Breast epithelium (tissue), 4 donors: ENCODE measurements at places on chromosomes 7 and 10.

- no peak for DNase-seq
Observed at GRCh38 chr10:117680601-117681000, 138.1 kb downstream of the EMX2 start.

GRCh38 chr10:99234041-99234790 is 1.4 kb downstream of the HPSE2 start:
- DNase-seq, result no peak

DNA sequence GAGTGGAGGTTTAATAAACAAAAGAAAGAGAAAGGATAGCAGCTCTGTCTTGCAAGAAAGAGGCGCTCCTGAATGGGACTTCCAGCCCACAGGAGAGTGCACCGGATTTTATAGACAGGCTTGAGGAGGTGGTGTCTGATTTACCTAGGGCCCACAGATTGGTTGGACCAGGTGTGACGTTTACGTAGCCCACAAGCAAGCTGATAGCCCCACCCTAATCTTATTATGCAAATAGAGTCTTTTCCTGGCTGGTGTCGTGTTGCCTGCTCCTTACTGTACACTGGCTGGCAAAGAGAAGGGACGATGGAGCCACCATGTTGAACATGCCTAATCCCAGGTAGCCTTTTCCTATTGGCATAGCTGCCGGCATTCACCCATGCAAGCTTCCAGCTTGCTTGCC is 319.7 kb upstream of the POM121L12 start:
- DNase-seq, result no peak

DNA sequence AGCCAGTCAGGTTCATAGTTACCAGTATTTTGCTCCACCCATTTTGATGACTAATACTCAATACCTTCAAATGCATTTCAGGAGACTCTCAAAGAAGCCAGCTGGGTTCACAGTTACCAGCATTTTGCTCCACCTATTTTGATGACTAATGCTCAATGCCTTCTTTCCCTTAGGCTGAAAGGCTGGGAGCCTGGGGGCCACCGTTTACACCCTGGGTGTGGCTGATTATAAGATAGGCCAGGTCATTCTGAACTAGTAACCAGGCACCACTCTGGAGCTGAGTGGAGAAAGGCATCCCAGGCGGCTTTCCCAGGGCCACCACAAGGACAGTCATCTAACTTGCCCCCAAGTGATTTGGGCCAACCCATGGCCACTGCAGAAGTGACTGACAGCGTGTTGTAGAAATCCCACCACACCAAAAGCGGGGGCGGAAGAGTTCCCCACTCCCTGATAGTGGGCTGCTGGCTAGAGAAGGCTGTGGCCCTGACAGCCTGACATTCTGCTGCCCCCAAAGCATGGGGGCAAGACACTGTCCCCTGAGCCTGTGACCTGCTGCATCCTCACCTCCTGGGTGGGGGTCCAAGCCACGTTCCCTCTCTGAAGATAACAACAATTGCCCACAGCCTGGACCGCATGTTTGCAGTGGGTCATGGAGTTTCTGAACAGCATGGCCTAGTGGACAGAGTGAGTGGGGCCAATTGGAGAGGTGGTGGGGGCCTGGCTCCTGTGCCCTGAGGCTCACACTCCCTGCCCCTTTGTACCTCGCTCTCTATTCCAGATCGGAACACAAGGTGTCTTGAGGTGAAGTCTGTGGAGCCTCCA is 23.0 kb upstream of the ZNF488 start:
- no peak for DNase-seq

- DNase-seq, result no peak
Observed at GRCh38 chr10:58319599-58319998, 15.2 kb upstream of the UBE2D1 start.
